ENCODE measurements at places on chromosomes 13 and 19. TPM values are rescaled to one million over a fixed set of nuclear protein-coding genes. Genes with fewer than 3 reads are reported as not detected.

- DNase-seq: peak; percentile 80
Measured at GRCh38 chr19:35224681-35225571, 3.6 kb downstream of the FAM187B start.

DNA sequence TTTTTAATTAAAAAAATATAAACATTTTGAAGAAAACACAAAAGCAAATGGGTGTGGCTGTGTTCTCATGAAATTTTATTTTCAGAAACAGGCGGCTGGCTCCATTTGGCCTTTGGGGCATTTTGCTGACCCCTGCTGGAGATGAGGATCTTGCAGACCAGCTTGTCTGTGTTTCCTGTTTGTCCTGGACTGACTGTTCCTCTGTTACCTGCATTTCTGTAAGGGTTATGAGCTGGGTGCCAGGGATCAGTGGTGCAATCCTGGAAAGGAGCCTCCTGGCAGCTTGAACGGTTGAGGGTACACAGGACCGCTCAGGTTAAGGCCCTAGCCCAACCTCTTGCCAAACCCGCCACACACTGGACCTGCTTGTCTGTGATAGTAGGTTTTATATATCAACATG, 49.9 kb downstream of the ZNF787 start:
- DNase-seq: peak; percentile 49

- no peak for DNase-seq
Measured at GRCh38 chr19:17121736-17122293, 46.2 kb downstream of the MYO9B start.

DNA sequence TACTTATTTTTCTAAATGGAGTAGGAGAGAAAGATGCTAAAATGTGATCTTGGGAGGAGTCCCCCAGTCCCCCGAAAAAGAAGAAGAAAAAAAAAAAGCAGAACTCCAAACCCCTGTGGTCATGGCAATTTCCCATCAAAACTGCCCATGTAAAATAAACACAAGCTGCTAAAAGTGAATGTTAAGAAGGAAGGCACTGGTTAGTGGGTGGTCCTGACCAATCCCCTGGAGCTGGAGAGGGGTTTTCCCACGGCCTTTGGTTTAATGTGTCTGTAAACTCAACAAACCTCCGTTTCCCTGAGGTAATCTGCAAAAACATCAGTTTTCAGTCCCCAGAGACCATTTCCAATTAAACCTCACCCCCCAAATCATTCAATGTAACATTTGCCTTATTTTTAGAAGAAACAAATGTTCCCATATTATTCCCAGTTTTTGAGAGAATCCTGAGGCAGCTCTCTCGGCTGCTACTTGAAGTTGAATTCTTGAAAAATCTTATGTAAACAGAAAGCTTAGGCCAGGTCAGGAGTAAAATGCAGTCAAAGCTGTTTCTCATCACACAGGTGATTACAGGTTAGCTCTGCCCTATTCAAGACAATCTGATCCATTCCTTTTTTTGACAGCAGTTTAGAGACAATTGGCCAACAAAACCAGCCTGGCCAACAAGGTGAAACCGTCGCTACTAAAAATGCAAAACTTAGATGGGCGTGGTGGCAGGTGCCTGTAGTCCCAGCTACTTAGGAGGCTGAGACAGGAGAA, 17.0 kb downstream of the RAB3D start:
- no peak for DNase-seq

DNA sequence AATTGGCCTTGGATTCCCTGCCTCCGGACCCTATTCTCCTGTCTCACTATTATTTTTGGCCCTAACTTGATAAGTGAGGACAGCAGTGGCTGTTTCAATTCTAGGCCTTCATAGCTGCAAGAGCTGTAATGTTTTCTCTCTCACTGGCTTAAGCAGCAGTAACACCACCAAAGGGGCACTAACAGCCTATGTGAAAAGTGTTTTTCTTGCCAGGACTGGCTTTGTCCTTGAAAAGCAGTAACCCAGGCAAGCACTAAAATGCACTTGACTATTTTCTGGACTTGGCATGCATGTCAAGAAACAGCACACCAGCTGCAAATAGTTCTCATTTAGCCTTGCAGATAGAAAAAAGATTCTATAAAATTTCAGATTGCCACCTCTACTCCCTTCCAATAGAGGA, 9.3 kb upstream of the FBXL3 start:
- DNase-seq: no peak

DNA sequence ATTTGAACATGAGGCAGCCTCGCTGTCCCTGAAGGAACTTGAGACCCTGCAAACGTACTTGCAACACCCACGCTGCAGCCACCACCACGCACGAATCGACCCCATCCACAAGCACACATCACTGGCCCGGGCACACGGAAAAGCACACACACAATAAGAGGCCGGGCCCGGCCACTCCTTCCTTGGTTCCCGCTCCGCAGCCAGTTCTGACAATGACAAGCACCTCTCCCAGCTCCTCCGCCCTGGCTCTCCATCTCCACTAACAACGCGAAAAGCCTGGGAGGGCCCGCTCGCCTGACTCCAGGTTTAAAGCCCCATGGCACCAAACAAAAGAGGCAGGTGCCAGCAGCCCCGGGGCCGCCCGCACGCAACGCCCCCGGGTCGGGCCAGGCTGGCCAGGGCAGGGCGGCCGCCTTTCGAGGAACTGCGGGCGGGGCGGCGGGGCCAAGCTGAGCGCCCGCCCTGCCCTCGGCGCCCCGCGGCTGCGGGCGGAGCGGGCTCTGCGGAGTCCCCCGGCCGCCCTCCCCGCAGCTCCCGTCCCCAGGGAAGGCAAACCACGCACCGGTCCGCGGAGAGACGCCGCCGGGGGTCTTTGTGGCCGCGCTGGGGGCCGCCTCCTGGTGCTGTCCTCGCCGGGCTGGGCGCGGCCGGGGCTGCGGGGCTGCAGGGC, 495 bp downstream of the DCLK1 start:
- peak; percentile 61 for DNase-seq

The MEF2B gene
- 1.3 TPM for total RNA-seq

- no peak for DNase-seq
Measured at GRCh38 chr19:48252609-48253008, 3.1 kb downstream of the CARD8 start.

The SELENOV gene
- total RNA-seq: 6.9 TPM

DNA sequence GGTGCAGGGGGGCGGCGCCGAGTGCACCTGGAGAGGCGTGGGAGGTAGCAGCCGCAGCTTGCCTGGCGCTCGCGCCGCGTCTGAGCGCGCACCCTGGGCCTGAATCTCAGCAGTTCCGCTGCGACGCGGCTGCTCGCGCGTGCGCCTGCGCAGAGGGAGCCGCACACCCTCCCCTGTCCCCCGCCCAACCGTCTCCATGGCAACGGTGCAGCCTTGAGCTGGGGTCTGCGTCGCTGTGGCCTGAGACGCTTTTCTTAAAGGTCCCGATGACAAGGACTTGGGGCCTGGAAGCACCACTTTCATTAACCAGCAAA, at the start of gene PNMA8B:
Gene PNMA8B, minus strand, starts transcription at position 82 of the 314 bp plus-strand sequence. CDS start 402 bp downstream, outside the sequence.
- DNase-seq: peak; percentile 96

- DNase-seq: no peak
Measured at GRCh38 chr19:35011091-35011689, 11.1 kb downstream of the GRAMD1A start.

GRCh38 chr19:55605637-55606470, at the start of gene ZNF865:
Gene ZNF865, plus strand, starts transcription at chr19:55605647. Its CDS starts 7,972 bp downstream, at chr19:55613619.
- DNase-seq: peak; percentile 85

The HIF3A gene
- total RNA-seq: 31.5 TPM

GRCh38 chr19:45186509-45187334, 8.1 kb downstream of the BLOC1S3 start:
- no peak for DNase-seq

DNA sequence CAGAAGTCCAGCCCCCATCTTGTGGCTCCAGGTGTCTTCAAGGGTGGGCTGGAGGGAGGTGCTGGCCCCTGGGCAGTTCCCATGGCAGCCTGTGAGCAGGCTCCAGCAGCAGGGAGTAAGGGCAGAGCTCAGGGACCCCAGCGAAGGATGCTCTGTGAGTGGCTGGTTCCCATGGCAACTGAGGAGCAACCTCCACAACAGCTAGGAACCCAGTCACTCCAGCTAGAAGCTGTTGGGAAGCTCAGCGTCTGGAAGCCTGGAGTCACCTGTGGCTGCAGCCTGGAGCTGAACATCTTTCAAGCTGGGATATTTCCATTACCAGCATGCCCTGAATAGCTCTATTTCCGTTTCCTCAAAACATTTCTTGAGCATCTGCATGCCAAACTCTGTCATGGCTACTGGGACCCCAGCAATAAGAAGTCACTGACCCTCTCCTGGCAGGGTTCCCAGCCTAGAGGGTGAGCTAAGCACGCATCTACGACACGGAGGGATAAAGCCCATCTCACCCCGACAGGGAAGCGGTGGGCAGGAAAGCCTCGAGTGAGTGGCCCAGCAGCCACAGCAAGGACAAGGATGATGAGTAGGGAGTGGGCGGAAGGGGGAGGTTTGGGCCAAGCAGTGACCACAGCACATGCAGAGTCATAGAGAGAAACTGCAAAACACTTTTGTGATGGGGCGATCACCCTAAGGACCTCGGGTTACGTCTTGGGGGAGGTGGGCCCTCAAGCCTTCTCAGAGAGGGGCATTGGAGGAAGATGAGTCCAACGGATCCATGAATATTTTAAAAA, 52.6 kb downstream of the ALOX5AP start:
- no peak for DNase-seq

- DNase-seq: no peak
Measured at GRCh38 chr19:51070334-51071094, 5.6 kb upstream of the KLK13 start.

- no peak for DNase-seq
Measured at GRCh38 chr19:47120470-47121067, 7.0 kb upstream of the ZC3H4 start.

DNA sequence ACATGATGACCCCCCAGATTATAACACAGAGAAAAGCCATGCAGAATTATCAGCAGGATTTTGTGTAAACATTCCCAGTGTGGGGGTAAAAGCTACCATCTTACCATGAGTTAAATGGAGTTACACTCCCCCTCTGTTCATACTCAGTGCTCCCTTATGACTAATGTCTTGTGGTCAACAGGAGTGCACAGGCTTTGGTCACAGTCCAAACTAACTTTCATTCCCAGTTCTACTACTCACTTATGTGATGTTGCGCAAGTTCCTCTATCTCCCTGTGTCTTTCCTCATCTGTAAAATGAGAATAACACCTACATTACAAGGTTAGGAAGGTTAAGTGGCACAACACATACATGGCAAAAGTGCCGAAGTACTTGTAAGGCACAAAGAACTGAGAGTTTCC, 277.9 kb downstream of the RBM26 start:
- DNase-seq: no peak

The TLE2 gene
- 3.1 TPM for total RNA-seq

The FXYD7 gene
- total RNA-seq: 9.0 TPM

- DNase-seq: peak; percentile 80
Measured at GRCh38 chr13:26785838-26786630, 25.4 kb upstream of the GPR12 start.

- no peak for DNase-seq
Measured at GRCh38 chr19:32550666-32551065, 30.3 kb upstream of the PDCD5 start.

DNA sequence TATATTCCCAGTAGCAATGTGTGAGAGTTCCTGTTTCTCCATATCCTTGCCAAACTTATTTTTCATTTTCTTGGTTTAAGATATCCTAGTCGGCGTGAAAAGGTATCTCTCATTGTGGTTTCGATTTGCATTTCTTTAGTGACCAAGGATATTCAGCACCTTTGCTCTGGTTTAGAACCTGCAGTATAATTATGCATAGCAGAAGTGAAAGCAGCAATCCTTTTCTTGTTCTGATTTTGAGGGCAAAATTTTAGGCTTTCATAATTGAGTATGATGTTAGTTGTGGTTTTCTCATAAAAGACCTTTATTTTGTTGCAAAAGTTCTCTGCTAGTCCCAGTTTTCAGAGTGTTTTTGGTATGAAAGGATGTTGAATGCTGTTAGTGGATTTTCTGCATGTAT, 491.0 kb downstream of the FGF9 start:
- no peak for DNase-seq

- no peak for DNase-seq
Measured at GRCh38 chr13:41273831-41274441, 10.6 kb upstream of the MTRF1 start.

The SPC24 gene
- 51.5 TPM for total RNA-seq

The NRTN gene
- 4.6 TPM for total RNA-seq

- no peak for DNase-seq
Measured at GRCh38 chr13:20161275-20161950, 561 bp upstream of the GJA3 start.

DNA sequence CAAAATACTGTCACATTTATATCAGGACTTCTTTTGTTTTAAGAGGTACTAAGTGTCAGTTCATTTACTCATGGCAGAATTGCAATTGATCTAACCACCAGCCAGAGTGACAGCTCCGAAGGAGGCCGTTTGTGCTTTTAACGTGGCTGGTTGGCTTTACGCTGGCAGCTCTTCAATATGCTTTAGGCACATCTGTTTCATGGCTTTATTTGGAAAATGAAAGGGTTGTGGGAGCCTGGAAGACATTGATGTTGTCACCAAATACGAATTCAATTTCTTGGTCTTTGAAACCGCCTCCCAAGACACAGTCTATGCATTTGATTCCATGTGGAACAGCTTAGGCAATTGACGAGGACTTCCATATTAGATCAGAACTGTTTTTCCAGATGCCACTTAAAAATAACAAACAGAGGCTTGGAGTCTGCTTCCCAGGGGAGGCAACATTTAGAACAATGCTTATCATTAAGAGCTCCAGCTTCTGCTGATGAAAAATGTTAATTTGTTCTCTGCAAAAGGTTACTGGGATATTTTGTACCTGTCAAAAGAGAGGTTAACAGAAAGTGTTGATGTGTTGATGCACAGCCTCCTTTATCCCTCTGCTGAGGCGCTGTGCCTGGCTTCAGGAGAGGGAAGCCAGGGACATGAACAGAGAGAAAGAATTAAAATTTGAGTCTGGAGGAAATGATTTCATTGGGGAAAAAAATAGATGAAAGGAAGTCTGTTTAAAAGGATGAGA, 64.0 kb upstream of the TNFRSF19 start:
- DNase-seq: no peak

DNA sequence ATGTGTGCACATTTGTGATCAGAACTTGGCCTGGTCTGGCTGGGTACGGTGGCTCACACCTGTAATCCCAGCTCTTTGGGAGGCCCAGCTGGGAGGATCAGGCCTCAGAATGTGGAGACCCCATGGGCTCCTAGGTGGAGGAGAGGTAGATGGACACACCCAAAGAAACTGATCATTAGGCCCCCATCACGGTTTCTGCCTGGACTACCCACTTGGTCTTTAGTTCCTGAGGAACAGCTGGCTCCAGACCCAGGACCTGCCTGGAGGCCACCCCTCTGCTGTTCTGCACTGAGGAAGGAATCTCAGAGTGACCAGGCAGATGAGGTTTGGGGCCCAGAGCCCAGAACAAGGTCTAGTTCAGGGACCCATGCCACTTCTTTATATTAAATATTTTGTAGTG, 1.5 kb downstream of the CBLC start:
- DNase-seq: no peak

DNA sequence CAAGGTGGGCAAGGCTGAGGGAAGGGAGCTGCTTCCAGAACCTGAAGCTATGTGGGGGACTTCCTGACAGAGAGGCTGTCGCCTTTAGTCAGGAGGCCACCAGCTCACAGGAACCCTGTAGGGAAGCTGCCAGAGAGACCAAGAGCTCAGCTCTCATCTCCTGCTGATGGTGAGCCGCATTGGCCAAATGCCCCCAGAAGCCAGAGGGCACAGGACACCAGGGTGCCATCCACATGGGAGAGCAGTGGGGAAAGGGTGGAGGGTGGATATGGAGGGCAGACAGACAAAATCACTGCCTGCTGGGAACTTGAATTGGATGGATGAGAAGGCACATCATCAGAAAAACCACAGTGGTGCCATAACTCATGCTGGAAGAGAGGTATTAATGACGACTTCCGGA, 36.0 kb downstream of the SERP2 start:
- DNase-seq: no peak

The ATP1A3 gene
- 11.6 TPM for total RNA-seq

- DNase-seq: no peak
Measured at GRCh38 chr19:38411041-38411712, 8.3 kb downstream of the FAM98C start.
